ENCODE measurements at places on chromosomes 3 and 15.

- no peak for DNase-seq
Measured at GRCh38 chr3:152292366-152292765, 23.6 kb downstream of the MBNL1 start.

- DNase-seq, result no peak
Measured at GRCh38 chr3:173957646-173958045, 560.1 kb downstream of the NLGN1 start.

DNA sequence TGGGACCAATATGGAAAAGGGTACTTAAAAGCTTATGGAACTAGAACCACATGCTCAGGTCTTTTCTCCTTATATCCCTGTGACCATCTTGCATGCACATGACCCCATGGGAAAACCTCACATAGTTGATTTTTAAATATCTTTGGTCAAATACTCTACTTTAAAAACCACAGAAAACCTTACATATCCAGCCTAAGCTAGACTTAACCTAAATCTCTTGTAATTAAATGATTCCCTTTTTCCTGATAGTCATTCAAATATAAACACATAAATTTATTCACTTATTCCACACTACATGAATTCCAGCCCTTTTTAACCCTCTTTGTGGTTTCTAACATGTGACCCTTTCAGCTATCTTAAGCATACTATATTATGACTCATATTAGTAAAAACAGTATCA lies 46.8 kb downstream of the DNAJC13 start:
- no peak for DNase-seq

DNA sequence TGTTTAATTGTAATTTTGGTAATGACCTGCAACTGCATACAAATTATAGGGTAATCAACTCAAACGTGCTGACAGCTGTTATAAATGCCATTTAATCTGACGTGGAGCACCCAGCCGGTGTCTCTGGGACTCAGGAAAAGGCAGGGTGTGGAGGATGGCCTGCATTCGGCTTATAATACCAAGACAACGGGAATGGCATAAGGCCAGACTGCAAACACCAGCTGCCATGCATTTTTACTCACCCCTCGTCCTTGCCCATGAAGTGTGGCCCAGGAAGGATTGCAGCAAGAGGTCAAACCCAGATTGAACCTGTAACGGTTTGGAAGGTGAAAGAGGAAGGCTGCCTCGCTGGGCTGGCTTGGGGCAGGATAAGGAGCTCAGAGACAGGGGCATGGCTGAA lies 96.4 kb downstream of the WNT7A start:
- no peak for DNase-seq

GRCh38 chr15:100495861-100496260 lies 32.9 kb downstream of the CERS3 start:
- no peak for DNase-seq

- no peak for DNase-seq
Measured at GRCh38 chr3:127800508-127800907, 21.8 kb downstream of the MGLL start.

GRCh38 chr3:62110443-62111225 lies 262.7 kb downstream of the FEZF2 start:
- no peak for DNase-seq

DNA sequence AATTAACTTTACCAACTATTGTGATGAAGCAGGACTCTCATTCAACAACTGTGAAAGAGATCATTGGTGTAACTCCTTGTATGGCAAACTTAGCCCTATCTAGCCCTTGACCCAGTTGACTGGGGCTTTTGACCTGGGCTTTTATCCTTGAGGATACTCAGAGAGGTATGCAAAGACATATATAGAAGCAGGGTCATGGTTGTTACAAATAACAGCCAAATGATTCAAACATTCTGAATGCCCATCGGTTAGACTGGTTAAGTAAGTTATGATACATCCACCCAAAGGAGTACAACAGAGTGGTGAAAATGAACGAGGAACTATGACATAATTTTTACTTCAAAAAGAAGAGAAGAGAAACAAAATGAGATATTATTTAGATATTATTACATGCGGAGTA lies 38.2 kb upstream of the ALDH1A3 start:
- DNase-seq, result no peak

DNA sequence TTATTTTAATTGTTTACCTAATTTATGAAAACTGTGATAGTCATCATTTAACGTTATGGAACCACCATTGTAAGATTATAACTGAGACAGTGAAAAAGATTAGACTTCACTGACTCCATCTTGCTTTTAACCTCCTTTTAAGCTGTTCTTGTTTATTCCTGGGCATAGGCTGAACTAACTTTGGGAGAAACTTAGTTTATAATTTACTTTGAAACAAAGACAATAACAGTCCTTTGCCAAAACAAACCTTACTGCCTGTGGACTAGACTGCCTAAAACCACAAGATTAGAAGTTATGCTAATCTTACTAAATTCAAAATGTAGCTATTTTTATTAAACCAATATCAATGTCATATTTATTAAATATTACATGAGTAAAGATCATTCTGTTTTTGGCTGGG lies 44.3 kb upstream of the TMEM45A start:
- DNase-seq, result no peak

- no peak for DNase-seq
Measured at GRCh38 chr3:157123621-157124020, 36.3 kb downstream of the CCNL1 start.

DNA sequence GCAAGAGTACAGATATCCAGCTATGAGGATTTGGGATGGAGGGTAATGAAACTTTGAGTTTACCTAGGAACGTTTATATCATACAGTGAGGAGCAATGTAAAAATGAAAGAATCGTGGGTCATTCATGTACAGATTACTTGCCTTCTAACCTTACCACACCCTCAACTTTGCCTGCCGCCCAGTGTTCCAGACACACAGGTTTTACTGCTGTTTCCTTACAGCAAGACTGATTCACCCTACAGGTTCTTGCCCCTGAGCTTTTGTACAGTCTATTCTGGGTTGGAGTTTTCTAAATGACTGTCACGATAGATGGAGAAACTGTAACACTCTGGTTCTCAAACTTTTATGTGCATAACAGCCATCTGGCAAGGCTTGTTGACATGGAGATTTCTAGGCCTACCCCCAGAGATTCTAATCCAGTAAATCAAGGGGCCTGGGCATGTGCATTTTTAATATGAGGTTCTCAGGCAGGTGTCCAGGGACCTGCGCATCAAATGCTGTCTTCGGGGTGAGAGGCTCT lies 6.6 kb upstream of the TPRG1 start:
- no peak for DNase-seq

GRCh38 chr15:27066446-27066845 lies 95.5 kb downstream of the GABRG3 start:
- no peak for DNase-seq
